ENCODE measurements at places on chromosomes 5 and 9.

GRCh38 chr9:81893929-81894328 is 34.3 kb upstream of the SPATA31D4 start:
- no peak for DNase-seq

- DNase-seq = no peak
Observed at GRCh38 chr5:175443514-175444059, 395 bp downstream of the DRD1 start.

GRCh38 chr9:72333709-72334108 is 31.3 kb downstream of the ZFAND5 start:
- no peak for DNase-seq

- DNase-seq = peak; percentile 58
Observed at GRCh38 chr5:73701566-73701965, 75.6 kb downstream of the ARHGEF28 start.

DNA sequence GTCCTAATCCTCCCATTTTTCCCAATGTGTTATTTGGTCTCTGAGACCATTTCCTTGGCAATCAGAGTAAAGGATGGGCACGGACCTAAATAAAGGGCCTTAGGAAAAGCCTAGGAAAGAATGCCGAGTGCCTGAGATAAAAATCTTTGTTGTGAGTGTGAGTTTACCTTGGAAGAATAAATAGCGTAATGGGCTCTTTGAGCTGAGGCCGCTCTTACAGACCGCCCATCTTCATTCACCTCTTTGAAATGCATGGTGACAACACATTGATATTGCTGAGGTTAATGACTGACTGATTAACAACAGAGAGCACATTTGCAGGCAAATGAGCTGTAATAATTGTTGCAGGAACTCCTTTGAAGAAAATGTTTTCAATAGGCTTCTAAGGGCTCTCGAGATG is 1967.1 kb upstream of the WWC1 start:
- DNase-seq = no peak

DNA sequence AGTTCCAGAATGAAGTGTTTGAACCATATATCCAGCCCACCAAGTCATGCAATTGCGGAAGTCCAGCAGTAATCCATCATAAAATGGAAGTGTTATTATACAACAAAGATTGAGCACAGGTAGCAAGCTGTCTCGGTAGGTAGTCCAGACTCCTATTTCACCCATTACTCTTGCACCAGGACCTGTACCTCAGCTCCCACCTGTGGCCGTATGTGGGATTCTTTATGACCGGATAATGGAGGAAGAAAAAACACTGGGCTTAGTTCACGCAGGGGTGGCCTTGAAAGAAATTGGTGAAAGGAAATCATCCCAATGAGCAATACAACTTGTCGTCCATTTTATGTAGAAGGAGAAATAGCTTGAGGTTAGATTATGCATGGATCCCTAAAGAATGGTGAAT is 216.3 kb downstream of the ESM1 start:
- no peak for DNase-seq

- no peak for DNase-seq
Observed at GRCh38 chr5:115639377-115639776, 13.5 kb upstream of the TMED7 start.

DNA sequence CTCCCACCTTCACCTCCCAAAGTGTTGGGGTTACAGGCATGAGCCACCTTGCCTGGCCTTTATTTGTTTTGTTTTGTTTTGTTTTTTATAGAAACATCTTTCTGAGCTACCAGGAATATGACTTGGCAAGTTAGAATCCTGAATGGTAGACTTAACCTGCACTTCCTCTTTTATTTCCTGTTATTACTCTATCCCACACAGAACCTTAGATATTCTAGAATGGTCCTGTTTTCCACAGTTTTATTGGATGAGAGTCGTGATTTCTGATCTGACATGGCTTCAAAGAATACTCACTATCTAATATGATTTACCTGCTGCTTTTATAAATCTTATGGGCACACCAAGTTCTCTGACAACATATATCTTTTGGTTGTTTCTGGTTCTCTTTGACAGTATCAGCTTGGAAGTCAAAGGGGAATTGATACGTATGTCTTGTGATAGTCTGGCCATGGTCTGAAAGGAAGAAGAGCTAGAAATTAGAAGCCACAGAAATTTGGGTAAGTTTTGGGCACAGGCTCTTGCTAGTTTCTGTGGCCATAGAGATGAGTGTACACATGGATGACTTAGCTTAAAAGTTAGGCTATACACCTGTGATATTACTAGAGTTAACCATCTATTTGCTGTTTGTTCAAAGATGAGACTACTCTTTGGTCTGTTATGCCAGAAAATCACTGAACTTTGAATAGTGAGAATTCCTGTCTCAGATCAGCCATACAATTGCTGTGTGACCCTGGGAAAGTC is 4.7 kb upstream of the PANK3 start:
- DNase-seq = no peak

- no peak for DNase-seq
Observed at GRCh38 chr5:130706696-130707095, 458.4 kb downstream of the HINT1 start.

GRCh38 chr5:761854-762710 is 22.4 kb downstream of the ZDHHC11B start:
- no peak for DNase-seq

DNA sequence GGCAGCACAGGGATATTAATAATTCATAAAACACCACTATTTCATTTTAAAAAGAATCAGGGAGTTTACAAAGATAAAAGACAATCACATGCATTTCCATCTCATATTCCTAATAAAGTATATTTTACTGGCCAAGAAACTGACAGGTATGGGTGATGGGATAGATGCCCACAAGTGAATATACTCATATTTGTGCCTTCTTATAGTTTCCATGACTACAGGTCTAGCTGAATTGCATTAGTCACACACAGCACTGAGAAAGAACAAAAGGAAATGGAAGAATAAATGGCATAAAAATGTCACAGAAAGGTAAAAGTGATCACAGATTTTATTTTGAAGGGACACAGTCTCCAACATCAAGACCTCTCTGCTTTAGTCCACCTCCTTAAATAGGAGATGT is 193.5 kb downstream of the PLK2 start:
- peak; percentile 62 for DNase-seq

DNA sequence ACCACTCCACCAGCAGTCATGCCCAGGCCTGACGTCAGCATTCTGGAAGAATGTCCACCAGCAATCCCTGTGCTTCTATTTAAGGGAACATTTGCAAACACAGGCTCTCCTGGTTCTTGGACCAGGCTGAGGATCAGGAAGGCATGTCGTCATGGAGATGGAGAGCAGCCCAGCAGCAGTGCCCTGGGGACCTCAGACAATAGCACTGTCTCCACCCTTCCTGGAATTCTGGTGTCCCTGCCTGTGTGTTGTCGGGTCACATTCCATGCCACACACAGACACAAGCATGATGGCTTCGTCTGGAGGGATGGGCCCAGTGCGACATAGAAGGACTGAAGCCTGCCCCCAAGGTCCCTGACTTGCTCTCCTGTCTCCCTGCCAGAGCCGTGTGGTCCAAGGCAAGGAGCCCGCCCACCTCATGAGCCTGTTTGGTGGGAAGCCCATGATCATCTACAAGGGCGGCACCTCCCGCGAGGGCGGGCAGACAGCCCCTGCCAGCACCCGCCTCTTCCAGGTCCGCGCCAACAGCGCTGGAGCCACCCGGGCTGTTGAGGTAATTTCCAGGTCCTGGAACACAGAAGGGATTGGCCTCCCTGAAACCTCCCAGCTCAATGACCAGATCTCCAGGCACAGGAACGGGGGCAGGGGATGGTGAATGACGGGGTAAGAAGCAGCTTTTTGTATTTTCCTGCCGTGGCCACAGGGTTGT is 43.8 kb downstream of the STOM start:
- DNase-seq = no peak

DNA sequence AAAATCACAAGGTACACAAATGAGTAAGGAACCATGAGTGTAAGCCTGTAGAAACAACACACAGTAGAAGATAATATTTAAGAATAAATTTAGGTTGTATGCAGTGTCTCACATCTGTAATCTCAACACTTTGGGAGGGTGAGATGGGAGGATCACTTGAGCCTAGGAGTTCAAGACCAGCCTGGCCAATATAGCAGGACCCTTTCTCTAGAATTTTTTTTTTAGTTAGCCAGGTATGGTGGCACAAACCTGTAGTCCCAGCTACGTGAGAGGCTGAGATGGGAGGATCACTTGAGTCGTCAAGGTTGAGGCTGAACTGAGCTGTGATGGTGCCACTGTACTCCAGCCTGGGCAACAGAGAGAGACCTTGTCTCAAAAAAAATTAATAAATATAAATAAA is 401.2 kb upstream of the RORB start:
- no peak for DNase-seq

GRCh38 chr5:157504053-157504452 is 44.0 kb downstream of the NIPAL4 start:
- DNase-seq = no peak

DNA sequence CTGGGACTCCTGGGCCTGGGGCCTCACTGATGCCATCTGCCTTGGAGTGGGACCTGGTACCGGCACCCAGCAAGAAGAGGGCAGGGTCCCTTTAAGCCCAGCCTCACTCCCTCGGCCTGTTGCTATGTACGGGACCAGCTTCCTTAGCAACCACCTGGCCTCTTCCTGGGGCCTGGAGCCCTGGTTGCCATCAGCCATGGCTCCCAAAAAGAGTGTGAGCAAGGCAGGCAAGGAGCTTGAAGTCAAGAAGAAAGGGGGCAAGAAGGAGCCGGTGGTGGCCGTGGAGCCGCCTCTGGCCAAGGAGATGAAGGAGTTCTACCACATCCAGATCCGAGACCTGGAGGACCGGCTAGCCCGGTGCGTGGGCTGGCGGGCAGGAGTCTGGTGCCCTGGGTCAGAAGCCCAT is at the start of gene CFAP157:
CFAP157 (plus strand) TSS at position 153 of the 406 bp plus-strand sequence; CDS start at position 197, 44 bp downstream.
- DNase-seq = no peak

GRCh38 chr5:175548626-175549311 is 70.4 kb downstream of the SFXN1 start:
- DNase-seq = no peak

DNA sequence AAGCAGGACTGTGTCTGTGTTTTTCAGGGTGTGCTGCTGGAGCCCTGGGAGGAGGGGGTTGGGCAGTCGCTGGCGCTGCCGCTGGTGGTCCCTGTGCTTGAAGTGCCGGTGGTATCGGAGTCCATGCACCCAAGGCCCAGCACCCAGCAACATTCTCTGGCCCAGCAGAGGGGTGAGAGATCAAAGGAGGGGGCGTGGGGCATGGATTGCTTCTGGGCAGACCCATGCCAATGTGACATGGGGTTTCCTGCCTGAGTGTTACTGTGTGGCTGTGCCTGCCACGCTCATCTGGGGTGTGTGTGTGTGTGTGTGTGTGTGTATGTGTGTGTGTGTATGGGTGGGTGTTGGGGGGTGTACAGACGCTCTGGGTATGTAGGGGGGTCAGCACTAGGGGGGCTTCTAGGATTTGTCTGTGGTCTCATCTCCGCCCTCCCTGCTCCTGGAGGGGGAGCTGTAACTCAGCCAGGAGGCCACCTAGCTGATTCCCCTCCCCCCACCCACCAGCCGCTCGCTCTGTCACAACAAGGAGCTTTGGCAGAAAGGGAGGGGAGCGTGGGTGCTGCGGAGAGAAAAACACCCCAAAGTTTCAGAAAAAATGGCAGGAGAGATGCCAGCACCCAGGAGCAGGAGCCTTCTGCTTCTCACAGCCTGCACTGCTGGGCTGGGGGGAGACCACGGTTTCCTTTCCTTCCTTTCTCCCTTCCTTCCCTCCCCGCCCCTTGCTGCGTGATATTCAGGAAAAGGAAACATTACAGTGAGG is 35.9 kb upstream of the HSPA9 start:
- no peak for DNase-seq

- DNase-seq = no peak
Observed at GRCh38 chr5:5634817-5635216, 212.3 kb downstream of the ICE1 start.

DNA sequence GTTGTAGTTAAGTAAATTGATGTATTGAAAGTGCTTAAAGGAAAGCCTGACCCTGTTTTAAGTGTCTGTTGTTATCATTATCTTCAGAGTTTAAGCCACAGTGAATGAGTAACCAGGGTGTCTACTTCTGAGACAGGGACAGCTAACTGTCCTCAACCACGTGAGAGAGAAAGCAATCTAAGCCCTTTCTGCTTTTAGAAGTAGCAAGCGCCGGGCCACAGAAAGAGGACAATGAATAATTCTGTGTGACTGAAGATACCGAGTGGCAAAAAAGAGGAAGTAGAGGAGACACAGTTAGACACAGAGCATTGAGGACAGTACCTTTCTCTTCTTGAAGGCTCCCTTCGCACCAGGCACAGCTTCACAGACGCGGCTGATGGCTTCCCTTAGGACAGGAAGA is 86.3 kb downstream of the S1PR3 start:
- DNase-seq = no peak

GRCh38 chr9:127076860-127077643 is 45.4 kb downstream of the ANGPTL2 start:
- DNase-seq = peak; percentile 4

GRCh38 chr5:57817001-57817453 is 334.4 kb upstream of the ACTBL2 start:
- no peak for DNase-seq

GRCh38 chr5:3118340-3118739 is 366.9 kb upstream of the IRX2 start:
- no peak for DNase-seq

DNA sequence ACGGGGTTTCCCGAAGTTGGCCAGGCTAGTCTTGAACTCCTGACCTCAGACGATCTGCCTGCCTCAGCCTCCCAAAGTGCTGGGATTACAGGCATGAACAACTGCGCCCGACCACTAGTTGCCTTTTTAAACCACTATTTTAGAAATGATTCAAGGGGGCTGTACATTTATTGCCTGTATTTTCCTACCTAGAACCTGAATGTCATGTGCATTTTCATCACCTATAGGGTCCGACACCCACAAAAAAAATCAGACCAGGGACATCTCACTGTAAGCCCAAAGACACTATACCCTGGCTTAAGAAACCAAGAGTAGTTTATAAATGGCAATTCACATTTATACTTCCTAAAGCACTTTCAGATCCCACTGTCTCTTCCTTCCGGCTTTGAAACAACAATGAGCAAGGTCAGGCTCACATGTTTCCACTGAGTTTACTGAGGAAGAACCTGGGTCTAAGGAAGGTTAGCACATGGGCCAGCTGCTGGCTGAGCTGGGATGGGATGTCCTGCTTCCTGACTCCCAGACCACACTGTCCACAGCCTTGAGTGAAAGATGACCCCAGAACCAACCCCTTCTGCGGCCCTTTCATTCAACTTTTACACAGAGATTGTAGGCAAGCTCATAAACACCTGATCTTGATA is 87.3 kb downstream of the SERINC5 start:
- DNase-seq = no peak

GRCh38 chr9:95498641-95499040 is 18.1 kb downstream of the PTCH1 start:
- no peak for DNase-seq

DNA sequence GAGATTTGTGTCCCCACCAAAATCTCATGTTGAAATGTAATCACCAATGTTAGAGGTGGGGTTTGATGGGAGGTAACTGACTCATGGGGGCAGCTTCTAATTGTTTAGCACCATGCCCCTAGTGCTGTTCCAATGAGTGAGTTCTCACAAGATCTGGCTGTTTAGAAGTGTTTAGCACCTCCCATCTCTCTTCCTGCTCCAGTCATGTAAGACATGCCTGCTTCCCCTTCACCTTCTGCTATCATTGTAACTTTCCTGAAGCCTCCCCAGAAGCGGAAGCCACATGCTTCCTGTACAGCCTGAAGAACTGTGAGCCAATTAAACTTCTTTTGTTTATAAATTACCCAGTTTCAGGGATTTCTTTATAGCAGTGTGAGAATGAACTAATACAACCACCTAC is 170.5 kb downstream of the NDUFS4 start:
- DNase-seq = no peak

Data from ELR (cell line).